ENCODE measurements at places on chromosomes 11 and 22.

GRCh38 chr11:100419518-100419917, 267.6 kb upstream of the ARHGAP42 start:
- DNase-seq, result no peak

GRCh38 chr11:60657888-60658287, 41.5 kb upstream of the MS4A8 start:
- DNase-seq, result peak; percentile 76

DNA sequence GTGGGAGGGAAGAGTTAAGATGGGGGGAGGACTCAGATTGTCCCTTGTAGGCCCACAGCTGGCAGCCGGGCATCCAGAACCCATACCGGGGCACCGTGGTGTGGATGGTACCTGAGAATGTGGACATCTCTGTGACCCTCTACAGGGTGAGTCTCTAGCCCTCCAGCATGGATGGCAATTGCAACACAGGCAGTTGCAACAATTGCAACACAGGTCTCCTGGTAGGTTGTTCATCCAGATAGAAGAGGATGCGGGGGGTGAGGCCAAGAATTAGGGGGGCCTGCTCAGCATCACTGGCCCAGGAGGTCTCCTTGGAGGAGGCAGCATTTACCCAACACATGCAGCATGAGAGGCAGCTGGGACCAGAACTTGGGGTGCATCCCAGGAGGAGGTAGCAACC, 3.4 kb downstream of the EHBP1L1 start:
- DNase-seq, result no peak

DNA sequence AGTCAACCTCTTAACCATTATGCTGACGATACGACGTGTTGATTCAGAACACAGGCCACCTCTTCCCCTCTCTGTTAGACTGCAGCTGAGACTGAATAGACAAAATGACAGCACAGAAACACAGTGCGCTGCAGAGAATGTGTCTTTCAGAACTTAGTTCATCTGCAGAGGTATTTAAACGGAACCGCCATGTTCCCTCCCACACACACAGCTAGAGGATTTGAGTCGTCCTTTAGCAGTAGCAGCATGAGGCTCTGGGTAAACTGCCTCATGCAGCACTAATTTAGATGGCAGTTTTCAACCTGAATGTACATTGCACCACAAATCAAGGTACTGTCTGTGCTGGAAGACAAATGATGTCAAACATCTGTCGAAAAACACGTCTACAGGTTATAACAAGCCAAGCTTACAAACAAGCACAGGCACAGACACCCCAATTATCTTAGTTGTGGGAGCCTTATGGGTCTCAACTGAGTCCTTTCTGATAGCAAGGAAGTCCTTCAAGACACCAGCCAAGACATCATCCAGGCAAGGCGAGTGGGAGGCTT, 76.6 kb upstream of the LRRC4C start:
- no peak for DNase-seq

- no peak for DNase-seq
Measured at GRCh38 chr11:123227763-123228495, 32.9 kb upstream of the CLMP start.

DNA sequence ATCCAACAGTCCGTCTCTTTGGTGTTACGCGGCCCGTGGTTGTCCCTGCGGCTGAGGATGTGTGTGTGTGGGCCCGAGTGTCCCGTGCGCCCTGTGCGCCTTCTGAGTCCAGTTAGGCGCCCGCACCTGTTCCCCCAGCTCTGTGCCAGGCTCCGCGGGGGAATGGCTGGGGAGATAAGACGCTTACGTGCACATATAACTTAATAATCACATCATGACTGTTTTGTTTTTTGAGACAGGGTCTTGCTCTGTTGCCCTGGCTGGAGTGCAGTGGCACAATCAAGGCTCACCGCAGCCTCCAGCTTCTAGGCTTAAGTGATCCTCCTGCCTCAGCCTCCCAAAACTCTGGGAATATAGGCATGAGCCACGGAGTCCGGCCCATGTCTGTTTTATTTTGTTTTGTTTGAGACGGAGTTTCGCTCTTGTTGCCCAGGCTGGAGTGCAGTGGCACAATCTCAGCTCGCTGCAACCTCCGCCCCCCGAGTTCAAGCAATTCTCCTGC, 817 bp downstream of the ARL2 start:
- no peak for DNase-seq

DNA sequence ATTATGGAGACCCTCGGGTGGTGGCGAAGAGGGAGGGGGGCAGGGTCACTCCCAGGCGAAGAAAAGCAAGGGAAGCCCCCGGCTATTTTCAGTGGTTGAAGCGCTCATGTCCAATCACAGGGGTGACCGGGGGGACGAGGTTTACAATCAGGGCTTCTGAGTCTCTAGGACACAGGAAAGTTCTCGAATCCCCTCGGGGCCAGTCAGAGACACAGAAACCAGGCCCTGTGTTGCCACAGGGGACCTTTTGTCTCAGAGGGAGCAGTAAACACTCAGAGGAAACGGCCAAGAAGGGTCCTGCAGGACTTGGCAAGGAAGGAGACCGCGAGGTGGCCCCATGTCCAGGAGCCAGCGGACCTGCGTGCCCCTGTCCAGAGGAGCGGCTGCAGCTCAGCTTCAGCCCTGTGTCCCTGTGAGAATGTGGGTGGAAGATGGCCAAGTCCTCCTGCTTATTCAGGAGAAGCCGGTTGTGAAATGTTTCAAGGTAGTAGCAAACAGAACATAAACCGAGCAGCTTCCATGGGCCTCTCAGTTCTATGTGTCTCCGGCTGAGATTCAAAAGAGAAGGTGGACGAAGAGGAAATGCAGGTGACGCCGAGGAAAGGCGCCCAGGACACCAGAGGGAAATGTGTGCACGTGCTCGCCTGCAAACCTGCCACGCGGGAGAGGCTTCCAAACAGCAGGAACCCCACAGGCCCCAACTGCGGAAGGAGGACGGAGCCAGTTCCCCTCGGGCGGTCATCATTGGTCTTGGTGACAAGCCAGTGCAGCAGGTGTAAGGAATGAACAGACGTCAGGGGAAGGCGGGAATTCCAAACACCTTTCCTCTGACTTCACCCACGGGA, 357.6 kb downstream of the BRD1 start:
- no peak for DNase-seq

DNA sequence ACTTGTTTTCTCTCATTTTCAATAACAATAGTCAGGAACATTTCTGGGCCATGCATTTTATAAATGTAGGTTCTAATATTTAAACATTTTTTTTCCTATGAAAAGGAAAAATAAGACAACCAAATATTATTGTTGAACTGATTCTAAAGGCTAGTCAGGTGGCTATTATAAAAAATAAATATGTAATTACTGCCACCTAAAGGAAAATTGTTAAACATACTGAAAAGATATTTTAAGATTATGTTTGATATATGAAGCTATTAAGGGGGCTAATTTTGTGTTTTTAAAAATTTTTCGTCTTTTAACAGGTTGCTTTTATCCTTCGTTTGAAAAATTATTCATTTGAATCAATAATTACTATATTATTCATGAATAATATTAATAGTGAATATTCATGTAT, 62.2 kb upstream of the FDX1 start:
- no peak for DNase-seq

GRCh38 chr22:20777420-20778177, 3.7 kb downstream of the SERPIND1 start:
- DNase-seq, result no peak

- DNase-seq, result no peak
Measured at GRCh38 chr22:19865141-19865829, 10.6 kb upstream of the GNB1L start.

DNA sequence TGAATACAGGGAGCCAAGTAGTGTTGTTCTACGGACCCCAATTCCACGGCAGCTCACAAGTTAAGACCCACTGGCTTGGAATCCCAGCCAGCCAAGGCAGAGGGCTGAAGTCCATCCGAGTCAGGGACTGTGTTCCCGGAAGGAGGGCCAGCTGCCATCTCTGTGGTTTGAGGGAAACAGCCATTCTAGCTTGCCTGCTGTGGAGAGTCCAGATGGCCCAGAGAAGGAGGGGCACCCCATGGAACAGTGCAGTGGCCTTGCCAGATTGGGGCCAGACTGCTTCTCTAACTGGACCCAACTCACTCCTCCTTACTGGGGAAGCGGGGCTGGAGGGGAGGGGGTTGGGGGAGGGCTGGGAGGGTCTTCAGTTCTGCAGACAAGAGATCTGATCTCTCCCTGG, 156.4 kb downstream of the FAM181B start:
- no peak for DNase-seq

GRCh38 chr11:124605719-124606118, 5.5 kb upstream of the PANX3 start:
- no peak for DNase-seq

GRCh38 chr11:69460540-69461257, 20.8 kb upstream of the LINC01488 start:
- no peak for DNase-seq

DNA sequence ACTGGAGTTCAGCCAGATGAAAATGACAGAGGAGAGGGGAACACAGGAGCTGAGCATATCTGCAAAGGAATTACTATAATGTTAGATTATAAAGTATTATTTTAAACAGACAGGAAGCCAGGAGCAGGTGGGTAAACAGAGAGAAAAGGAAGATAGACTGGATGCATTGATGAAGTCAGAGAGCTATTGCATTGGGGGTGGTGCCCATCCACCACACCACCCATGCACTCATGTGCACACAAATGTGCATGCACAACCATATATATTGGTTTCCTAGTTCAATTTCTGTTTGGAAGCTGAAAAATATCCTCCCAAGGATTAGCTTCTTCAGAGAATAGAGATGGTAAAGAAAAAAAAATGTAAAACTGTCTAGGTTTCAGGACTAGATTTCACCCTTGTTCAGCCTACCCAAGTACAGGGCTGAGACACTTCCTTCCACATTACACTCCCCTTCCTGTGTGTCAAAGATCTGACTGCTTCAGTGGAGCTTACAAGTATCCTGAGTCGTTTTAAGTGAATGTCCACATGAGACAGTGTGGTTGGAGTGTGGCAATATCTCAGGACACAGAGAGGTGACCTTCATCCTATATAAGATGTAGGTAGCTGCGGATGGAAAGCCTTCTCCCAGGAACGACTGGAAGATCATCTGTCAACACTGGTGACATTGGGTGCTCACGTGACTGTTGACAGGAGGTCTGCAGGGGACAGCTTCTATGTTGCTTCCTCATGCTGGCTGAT, 12.2 kb upstream of the SMPD1 start:
- no peak for DNase-seq

GRCh38 chr11:121703201-121703600, 250.4 kb upstream of the SORL1-AS1 start:
- DNase-seq, result no peak

DNA sequence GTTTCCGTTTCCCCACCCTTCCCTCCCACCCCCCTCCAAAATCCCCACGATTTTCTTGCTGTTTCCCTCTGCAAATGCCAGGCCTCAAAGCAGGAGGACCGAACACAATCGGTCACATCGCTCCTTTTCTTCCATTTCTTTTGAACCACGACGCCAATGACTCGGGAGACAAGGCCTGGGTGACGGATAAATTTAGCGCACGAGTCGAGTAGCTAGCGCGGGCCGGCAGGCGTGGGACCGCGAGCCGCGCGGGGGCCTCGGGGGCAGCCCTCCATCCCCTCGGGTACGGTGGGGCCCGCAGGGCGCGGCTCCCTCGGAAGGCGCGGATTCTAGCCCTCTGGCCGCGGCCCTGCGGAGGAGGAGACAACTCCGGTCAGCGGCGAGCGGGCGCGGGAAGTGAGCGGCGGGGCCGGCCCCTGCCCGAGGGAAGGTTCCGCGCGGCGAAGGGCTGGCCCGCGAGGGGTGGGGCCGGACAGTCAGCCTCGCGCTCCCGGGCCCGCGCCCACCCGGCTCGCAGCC, 414 bp downstream of the JOSD1 start:
- peak; percentile 13 for DNase-seq

- DNase-seq, result no peak
Measured at GRCh38 chr22:24503137-24503842, 8.2 kb downstream of the UPB1 start.

DNA sequence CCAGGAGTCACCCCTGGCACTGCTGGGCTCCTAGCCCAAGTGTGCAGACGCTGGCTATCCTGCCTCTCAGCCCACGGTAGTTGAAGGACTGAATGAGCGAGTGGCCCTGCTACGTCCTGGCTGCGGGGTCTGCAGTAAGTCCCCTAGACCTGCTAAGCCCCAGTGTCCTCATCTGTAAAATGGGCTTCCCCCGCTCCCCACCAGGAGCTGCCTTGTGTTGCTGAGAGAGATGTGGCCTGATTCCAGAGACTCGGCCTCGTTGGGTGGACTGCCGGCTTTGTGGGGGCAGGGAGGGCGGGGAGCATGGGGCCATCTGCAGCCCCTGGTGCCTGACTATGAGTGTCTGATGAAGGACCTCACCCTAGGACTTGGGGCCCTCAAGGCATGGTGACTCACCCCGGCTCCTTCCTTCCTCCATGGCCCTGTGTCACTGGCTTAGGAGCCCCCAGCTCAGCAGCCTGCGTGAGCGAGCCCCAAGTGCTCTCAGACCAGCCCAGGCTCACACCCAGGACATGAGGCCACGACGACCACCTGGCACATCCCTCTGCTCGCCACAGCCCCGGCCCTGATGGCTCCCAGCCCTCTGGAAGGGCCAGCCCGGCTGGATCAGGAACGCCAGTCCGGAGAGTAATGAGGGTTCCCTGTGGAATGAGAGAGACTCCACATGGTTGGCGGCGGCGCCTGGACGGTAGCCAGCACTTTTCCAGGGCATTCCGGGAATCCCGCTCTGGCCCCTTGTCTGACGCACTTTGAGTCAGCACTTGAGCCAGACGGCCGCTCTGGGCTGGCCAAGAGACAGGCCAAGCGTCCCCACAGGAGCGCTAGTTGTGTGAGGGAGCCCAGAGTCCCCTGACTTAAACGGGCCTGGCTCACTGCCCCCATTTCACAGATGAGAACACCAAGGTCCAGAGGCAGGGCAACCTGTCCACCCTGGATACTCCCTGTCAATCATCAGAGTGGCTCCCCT, 50.5 kb upstream of the SHISAL1 start:
- no peak for DNase-seq
